ENCODE measurements at places on chromosomes 4 and X.

GRCh38 chrX:25020391-25020904 is 4.7 kb upstream of the ARX start:
- DNase-seq = no peak

DNA sequence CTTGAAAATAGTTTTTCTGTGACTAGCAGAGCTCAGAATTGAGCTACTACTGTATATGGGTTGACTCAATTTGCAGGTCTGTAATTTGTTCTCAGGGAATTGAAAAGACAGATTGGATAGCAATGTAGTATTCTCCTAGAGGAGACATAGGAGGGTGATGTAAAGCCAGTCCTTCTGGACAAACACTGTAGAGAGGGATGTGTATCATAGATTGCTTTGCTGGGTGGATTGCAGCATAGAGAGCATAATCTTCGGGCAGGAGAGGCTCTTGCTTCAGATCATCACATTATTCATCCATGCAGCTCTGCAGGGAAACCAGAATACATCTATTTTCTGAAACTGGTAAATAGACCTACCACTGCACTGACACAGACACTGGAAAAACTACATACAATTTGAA is 1110.5 kb downstream of the RAPGEF2 start:
- DNase-seq = no peak

DNA sequence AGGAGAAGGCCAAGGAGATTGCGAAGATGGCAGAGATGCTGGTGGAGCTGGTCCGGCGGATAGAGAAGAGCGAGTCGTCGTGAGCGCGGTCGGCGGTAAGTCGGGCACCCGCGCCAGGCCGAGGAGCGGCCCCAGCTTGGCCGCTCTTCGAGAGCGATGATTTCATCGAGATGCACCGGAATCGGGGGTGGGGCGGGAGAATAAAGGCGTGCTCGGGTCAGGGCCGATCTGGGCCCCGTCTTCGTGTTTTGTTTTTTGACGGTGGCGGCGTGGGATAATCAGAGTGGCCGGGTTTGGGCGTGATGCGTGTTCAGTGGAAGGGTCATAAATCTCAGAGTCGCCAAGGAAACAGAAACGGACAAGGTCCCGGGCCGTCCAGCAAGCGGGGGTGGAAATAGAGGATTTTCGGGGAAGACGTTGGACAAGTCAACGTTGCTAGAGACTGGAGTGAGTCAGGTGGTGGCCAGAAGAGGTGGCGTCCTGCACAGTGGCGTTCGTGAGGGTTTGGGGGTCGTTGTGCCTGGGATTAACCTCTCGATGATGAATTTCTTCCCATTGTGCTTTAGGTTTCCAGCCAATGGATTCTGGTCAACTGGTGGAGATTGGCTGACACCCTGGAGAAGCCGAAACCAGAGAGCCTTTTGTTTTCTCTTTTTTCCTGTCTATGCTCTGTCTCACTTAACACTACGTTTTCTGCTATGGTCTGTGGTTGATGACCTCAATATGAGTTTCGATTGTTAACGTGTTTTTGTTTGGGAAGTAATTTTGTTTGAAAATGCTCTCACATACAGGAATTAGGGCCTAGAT is 882 bp downstream of the MRFAP1 start:
- peak; percentile 28 for DNase-seq

- DNase-seq = no peak
These were observed 10.5 kb downstream of the IRF2 start for GRCh38 chr4:184463856-184464255.

GRCh38 chr4:59689149-59689548 is 1511.0 kb upstream of the ADGRL3 start:
- DNase-seq = no peak

DNA sequence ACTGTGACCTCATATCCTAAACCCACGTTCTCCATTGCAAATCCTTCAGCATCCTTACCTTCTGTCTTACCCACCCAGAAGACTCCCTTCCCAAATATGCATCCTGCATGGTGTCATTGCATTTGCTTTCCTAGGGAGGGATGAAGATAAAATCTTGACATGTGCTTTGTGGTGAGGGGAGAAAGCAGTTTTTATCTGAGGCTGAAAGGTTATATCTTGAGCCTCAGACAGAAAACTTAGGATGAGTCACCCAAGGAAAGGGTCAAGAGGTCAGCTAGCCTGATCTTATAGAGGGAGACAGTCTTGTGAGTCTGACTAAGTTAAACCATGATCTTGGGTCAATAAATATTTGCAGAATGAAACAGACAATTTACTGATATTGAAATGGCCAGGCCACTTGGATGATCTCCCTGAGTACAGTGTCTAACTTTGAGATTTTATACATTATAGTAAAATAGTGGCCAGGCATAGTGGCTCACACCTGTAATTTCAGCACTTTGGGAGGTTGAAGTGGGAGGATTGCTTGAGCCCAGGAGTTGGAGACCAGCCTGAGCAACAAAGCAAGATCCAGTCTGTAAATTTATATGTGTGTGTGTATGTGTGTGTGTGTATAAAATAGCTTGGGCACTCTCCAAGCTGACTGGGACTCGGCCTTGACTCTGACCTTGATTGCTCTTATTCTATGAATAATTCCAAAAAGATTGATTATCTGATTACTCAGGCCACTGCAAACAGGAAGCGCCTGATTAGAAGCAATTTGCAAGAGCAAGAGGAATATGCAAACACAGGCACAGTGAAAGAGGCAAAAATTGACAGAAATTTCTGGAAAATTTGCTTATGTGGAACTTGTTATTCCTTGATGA is 15.4 kb upstream of the FAM9C start:
- DNase-seq = peak; percentile 41

DNA sequence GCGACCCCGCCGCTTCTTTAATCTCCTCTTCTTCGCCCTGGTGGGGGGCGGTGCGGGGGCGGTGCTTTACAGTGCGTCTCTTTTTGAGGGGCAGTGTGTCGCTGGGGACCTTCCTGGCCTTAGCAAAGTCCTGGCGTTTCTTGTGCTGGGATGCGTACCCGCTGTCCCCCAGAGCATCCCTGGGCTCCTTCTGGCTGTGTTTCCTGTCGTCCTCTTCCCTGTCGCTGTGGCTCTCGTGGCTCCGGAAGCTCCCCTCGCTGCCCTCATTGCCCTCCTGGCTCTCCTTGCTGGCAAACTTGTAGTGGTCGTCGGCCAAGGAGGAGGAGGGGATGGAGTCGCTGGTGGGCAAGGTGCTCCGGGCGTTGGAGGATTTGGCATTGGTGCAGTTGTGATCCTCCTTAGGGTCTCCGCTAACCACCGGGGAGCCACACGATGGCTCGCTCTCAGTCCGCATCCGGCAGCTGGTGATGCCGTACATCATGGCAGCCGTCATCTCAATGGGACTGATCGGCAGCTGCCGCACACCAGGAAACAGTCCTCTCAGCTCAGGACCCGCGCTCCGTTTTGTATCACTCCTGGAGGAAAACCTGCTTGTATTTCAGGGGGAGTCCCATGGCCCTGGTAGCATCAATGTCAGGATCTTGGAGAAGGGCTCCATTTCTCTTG is 30.4 kb upstream of the TMSB15A start:
- no peak for DNase-seq

GRCh38 chrX:68686097-68686977 is 38.9 kb downstream of the STARD8 start:
- no peak for DNase-seq

DNA sequence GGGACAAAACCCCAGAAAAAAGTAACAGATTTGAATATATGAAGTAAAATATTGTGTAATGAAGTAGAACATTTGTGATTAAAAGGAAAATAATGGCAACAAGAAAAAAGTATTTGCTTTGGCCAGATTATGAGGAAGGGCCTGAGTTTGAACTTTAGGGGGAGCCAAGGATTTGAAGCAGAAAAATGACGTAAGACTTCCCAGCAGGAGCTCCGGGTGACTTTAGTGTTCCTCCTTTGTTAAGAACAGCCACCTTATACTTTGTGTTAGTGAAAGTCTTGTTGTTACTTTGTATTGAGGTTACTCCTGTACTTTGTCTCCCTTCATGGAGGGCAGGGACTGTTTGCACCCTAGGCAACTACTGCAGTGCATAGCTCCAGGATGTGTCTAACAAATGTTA is 41.1 kb downstream of the DCUN1D4 start:
- DNase-seq = no peak

GRCh38 chr4:44194365-44194764 is 254.2 kb downstream of the KCTD8 start:
- DNase-seq = no peak

- DNase-seq = peak; percentile 99
These were observed 164.9 kb downstream of the MAML3 start for GRCh38 chr4:139988863-139989765.

- DNase-seq = no peak
These were observed 22.0 kb upstream of the PPARGC1A start for GRCh38 chr4:23911675-23912455.

- no peak for DNase-seq
These were observed 18.3 kb downstream of the C4orf50 start for GRCh38 chr4:5999830-6000365.

- no peak for DNase-seq
These were observed 109.2 kb downstream of the ARHGAP10 start for GRCh38 chr4:147840838-147841738.

DNA sequence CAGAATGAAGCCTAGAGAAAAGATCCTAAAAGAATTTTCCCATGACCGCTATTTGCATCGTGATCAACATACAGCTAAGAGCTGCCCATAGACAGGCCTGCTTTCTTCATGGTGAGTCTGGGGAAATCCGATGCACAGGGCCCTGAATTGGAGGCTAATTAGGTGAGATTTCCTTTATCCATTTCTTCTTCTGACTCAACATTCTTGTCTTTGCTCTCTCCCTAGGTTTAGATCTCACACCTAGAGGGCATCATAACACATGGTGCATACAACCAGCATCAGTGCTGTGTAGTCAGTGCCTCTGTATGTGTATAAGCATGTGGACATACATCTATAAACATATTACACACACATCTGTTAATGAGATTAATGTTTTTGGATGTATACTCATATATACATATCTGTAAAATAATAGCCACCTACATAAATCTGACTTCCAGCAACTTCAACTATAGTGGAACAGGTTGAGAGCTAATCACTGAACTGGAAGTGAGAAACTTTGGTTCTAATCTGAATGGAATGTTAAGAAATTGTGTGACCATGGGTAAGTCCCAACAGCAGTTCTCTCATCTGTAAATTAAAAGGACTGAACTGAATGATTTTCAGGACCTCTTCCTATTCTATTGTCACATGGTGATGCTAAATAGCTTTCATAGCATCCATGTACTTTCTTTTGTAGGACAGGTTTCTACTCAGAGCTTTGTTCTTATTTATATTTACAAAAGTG is 17.5 kb downstream of the GATB start:
- DNase-seq = no peak

DNA sequence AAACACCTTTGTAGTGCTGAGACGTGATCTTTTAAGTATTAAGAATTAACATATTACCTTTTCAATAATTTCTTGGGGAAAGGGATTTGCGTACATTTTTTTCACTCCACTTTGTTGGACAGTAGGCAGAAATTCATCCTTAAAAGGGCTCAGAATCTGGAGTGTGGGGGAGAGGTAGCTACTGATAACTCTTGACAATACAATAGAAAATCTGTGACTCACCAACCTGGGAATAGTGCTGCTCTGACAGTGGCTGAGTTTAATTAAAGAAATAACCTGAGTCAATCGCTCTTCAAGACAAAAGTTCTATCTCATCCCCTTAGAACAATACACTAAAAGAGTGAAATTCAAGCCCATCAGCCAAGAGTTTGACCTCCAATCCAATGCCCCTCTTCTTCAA is 60.2 kb downstream of the SLC9A7 start:
- DNase-seq = peak; percentile 11

- DNase-seq = no peak
These were observed 100.0 kb upstream of the DIPK2B start for GRCh38 chrX:45300638-45301037.

- DNase-seq = no peak
These were observed 18.0 kb downstream of the NBDY start for GRCh38 chrX:56746996-56747395.

GRCh38 chr4:138275963-138276621 is 33.9 kb upstream of the SLC7A11 start:
- peak; percentile 79 for DNase-seq

- no peak for DNase-seq
These were observed 1837.0 kb upstream of the PCDH7 start for GRCh38 chr4:28883211-28883610.

DNA sequence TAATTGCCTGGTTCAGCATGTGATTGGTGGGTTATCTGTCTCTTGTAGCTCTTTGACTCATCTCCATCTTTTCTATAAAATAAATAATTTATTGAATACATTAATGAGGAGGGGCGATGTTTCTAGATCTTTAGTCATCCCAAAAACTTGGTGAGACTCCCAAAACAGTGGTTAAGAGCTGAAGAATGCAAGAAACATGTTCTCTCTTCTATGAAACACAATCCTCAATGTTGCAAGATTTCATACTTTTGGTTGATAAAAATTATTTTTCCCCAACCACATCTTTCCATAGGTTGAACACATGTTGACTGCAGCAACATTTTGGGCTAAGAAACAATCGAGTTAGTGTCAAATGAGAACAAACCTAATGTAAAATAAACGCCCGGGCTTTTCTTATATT is 1.2 kb upstream of the TMEM47 start:
- DNase-seq = no peak

DNA sequence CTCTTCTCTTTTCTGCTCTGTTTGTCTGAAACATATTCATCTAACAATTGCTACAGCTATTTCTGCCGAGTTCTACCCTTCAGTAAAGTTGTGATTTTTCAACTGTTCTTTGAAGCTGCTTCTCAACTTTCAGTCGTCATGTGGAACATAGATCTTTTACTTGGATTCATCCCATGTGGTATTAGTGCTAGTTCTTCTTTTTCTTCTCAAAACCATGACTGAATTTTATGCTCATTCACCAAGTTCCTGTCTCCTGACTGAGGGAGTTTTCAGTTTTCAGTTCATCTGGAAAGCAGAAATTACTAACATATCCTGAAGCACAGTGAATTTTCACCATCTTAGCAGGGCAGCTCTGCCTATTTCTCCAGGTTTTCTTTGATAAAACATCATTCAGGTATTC is 12.1 kb downstream of the ACSL4 start:
- no peak for DNase-seq

DNA sequence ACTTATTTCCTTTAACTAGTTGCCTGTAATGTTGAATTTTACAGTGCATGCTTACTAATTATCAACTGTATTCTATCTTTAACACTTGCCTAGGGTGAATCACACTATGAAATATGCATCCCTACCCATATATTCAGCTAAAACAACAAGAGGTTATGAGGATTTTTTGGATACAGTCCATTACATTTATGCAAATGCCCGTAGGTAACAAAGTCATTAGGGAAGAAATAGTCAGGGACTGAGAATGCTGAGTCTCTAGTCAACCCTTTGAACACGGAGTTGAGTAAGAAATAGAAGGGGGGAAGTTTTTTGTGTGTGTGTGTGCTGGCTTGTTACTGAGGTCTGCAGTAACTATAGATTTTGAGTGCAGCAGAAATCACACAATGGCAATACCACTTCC is 26.1 kb upstream of the CBLL2 start:
- DNase-seq = no peak

All from HT1080 (cell line).